Right forelimb (tissue), 1 donor: ENCODE measurements at places on chromosomes 5 and 9.

GRCh38 chr9:36127652-36128244, 8.8 kb upstream of the GLIPR2 start:
- DNase-seq, result no peak

DNA sequence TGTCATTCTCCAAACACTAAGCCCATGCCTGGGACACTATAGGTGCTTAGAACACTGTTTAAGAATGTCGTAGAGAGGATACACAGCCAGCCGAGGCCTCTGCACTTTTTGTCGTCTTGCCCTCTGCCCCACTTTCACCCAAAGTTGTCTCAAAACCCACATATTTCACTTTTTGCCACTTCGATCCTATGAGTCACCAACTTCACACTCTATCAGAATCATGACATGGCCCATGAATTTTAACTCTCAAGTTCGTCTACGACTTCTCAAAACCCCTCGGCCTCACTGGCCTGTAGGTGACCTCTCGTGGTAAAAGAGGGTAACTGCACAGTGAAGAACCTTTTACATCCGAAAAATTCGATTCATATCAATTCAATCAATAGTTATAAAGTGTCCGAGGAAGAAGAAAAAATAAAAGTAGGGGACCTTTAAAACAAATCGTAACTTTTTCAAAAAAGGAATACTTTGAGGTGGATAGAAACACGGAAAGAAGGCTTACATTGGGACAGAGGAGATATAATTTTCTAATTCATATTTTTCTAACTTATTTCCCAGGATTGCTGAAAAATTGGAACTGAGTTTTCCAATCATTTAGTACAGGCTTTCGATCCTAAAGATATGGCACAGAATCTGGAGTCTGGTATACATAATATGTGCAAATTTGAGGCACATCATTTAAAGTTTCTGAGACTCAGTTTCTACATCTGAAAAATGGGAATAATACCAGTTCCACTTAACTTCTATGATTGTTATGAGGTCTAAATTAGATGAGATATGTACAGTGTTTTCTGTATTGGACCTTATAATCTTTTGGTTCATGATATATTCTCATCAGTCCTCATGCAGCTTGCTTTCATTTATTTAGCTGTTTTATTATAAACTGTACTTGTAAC, 122.6 kb downstream of the APBA1 start:
- DNase-seq, result no peak

DNA sequence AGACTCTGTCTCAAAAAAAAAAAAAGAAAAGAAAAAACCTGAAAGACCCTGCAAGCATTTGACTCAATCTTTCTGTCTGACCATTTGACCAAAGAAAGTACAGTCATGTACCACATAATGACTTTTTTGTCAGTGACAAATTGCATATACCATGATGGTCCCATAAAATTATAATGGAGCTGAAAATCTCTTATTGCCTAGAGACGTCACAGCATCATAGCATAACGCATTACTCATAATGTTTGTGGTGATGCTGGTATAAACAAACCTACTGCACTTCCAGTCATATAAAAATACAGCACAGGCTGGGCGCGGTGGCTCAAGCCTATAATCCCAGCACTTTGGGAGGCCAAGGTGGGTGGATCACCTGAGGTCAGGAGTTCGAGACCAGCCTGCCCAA, 10.5 kb downstream of the ECM2 start:
- no peak for DNase-seq

- DNase-seq, result no peak
These were observed 51.1 kb downstream of the PSMB7 start for GRCh38 chr9:124364141-124364540.

DNA sequence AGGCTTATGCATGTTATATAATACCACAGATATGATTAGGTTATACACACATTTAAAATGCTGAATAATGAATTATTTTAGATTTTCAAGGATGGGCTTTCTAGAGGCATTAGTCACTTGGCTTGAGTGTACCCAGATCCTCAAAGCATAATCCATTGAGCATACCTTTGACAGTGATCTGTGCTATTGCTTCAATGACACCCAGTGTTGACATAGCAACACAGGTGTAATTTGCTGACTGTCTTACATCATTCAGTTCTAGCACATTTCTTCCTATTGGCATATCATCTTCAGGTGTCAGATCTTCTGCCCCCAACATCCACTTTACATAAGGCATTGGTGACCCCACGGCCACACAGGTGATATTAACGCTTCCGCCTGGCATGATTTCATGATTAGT, 721.5 kb upstream of the DMAC1 start:
- DNase-seq, result no peak

DNA sequence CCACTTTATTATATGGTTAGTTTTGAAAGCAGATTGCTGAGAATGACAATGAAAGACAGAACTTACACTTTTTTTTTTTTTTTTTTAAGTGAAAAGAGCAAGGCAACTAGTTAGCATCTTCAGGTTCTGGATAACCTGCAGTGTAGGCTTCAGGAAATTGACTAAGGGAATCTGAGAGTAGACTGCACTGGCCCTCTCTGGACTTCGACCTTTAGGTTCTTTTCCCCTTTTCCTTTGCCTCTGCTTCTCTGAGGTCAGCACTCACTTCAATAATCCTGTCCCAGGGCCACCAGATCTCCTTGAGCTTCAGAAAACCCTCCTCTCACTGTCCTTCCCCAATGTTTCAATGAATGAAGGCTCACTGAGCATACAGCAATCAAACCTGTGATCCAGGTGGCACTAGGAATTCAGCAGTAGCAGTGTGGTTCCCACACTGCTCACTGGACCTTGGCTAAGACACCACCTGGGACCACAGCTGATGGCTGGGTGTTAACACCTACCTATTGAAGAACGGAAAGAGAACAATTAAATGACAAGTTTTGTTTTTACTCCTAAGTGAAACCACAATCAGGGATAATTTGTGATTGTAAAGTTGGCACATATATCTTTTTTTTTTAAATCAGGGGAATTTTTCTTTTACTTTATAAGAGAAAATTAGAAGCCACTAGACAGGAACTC, 85.8 kb upstream of the IL6ST start:
- no peak for DNase-seq

GRCh38 chr5:173920024-173920753, 32.0 kb downstream of the CPEB4 start:
- DNase-seq, result no peak

DNA sequence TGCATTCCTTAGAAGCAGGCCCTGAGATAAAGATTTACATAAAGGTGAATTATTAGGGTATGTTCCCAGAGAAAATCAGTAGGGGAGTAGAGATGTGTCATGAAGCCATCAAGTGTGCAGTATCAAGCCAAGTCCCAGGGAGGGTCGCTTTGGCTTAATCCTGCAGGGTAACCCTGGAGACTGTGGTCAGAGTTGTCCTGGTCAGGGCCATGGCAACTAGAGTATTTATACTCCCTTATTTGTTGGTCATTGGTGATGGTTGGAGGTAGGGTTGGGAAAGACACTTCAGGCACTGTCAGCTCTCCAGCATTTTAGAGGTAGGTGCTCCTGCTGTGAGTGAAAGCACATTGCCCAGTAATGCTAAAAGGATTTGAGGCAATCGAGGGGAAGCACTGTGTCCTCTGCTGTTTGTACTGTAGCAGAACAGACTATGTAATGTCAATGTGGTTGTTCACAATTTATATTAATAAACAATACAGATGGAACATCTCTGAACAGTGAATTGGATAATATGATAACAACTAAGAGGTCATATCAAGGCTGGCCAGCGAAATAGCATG, 108.9 kb downstream of the GDNF start:
- no peak for DNase-seq

- DNase-seq, result peak; percentile 32
These were observed 17.0 kb downstream of the RALGDS start for GRCh38 chr9:133103987-133104505.

DNA sequence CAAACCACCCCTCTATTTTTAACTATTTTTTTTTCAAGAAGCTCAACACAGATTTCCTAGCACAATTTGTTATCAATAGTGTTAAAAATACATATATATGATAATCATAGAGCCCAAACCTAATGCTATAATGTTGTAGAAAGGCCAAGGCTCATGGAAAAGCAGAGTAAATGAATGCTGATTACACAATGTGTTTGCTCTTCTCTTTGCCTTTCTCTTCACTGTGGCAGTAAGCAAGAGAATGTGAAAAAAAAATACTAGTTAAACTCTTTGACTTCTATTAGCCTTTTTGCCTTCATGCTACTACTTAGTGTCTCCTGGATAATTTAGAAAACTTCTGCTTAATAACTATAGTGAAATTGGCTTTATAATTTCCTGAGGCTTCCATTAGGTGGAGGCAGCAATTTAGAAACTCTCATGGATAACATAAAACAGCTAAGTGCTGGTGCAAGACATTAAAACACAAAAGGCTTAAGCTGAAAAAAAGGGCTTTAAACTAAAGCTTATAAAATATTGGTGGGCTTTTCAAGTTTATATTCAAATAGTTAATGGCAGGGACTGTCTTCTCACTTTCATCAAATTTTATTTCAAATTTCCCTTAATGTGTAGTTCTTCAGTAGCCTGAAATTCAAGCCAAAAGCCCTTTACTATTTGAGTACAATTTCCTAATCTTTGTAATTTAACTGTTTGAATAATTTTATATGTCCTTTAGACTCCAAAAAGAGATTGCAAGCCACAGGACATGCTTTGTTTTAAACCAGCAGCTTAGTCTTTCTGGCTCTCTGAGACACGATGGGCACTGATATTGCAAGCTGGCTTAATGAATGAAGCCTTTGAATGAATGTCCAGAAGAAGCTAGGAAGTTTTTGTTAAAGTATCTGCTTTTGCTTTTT, 2031.8 kb upstream of the CDH6 start:
- no peak for DNase-seq

DNA sequence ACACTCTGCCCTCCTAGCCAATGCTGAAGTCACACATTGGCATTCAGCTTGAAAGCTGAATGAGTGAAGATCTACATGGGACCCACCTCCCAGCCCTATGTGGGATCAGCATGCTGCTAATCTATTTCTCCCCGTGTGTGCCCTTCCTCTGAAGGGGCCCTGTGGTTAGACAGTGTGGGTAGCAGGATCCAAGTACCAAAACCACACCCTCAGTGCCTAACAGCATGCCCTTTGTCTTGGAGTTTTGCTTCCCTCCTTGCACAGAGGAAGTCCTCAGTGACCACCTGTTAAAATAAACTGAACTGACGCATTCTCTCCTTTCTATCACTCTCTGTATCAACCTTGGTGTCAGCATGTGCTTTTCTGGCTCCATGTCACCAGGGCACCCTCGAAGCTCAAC, 25.0 kb downstream of the SH3TC2 start:
- DNase-seq, result no peak

GRCh38 chr5:161096581-161096980, 244.6 kb upstream of the ATP10B start:
- DNase-seq, result no peak

DNA sequence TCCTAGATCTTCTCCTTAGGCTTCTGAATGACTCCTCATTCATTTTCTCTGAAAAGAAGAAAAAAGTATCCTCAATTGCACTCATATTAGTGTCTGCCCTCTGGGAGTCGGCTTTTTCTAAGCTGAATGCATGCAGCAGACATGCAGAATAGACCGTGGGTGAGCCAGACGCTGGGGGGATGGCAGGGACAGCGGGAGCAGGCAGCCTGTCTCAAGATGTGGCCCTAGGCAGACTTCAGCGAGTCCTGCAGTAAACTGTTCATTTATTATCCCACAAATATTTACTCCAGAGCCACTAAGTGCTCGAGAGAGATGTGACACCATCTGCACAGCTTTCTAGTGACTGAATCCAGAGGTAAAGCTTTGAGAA, 164.9 kb upstream of the RAI14 start:
- peak; percentile 36 for DNase-seq

DNA sequence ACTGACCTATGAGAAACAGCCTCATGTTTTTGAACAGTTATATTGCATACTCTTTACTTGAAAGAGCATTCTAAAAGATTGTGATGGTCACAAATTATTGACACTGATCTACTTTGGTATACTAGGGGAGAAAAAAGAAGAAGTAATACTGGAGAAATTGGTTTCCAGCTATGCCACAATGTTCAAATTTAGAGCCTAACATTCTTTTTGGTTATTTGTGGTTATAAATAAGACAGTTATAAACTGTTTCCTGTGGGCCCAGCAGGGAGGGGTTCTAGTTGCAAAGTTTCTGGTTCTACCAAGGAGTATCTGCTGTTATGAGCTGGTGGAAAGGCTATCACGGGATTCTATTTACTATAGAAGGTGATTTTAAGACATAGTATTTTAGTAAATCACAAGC, 4.8 kb downstream of the CWC27 start:
- no peak for DNase-seq

GRCh38 chr5:138132543-138132942, 6.7 kb downstream of the NME5 start:
- DNase-seq, result no peak

GRCh38 chr5:132011622-132012343, at the start of gene ACSL6:
Gene ACSL6, minus strand, starts transcription at chr5:132011658. Its CDS starts 105 bp downstream, at chr5:132011553.
- peak; percentile 33 for DNase-seq

- DNase-seq, result no peak
These were observed 56.1 kb downstream of the PCDH1 start for GRCh38 chr5:141822144-141822543.

GRCh38 chr5:143119291-143119769, 284.2 kb downstream of the NR3C1 start:
- DNase-seq, result no peak

- DNase-seq, result peak; percentile 88
These were observed 143.6 kb downstream of the LHFPL2 start for GRCh38 chr5:78504704-78505677.

DNA sequence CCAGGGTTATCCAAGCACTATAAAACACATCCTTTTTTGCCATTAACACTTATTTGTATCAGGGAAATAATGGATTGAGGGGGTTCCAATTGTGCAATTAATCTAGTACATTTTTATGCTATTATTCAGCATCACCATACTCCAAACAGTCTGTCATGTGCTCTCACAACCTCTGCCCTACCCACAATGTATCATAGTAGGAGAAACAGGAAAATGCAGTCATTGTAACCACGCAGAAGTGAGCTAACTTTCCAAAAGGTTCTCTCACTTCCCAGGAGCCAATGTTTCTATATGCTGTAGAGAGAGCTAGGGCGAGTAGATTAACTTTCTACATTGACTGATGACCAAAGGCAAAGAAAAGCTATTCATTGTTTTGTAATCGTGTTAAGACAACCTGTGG, 29.8 kb downstream of the DAB2 start:
- DNase-seq, result no peak

DNA sequence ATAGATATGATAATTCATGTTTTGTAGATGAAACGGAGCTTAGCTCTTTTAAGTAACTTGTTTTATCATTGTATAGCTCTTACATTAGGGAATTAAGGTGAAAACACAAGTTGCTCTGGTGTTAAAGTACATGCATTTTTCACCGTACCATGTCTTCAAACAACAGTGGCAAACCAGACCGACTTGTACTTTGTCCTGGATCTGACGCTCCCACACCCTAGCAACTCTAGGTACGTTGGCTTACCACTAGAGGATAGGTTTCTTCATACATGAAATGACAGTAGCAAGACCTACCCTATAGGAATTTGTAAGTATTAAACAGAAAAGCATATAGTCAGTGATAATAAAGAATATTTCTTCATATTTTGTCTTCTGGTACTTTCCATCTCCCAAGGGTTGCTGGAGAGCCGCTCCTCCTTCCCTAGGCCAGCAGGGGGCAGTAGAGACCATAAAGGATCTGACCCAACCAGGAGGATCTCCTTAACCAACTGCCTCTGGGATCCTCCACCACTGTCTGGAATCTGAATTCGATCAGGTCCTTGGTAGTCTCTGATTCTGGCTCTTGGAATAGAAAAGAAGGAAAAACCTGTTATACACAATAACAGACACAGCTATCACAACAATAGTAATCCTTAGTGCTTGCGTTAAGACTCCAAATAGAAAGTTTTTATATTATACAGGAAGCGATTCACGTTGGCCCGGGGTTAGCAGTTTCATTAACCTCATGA, 136.7 kb downstream of the CAVIN4 start:
- DNase-seq, result peak; percentile 78

GRCh38 chr9:126844085-126844484, 16.4 kb upstream of the ZBTB34 start:
- DNase-seq, result no peak
